ENCODE measurements at places on chromosomes 1 and 21.

DNA sequence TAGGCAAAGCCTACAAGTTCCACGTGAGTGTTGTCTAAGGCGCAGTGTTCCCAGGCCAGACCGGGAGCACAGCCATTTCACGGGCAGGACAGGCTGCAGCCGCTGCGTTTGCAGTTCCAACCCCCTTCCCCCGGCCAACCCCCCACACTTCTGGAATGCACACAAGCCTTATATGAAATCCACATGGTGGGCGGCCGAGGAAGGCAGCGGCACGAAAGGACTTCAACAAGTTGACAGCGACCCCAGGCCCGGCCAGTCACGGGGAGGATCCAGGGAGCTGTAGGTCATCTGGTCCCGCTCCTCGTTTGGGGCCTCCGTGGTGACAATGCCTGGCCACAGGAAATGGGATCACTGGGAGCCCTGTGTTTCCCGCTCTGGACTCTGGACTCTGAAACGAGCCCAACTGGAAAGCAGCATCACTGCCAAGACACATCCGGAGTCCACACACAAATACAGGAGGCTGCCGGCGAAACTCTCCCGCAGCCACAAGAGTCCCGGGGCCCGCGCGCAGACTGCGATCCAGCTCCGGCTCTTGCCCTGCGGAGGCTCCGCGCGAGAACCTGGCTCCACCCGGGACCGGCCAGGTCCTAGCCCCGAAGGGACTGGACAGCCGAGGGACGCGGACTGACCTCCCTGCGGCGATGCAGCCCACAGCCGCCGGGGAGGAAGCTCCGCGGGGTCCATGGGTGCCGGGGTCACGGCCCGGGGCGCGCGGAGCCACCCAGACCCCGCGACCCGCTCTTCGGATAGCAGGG, 794 bp downstream of the NID1 start:
- no peak for DNase-seq

- DNase-seq, result no peak
These were observed 57.6 kb downstream of the KCNK2 start for GRCh38 chr1:215140135-215140534.

- no peak for DNase-seq
These were observed 58.0 kb upstream of the PDC start for GRCh38 chr1:186518822-186519381.

GRCh38 chr1:42168391-42168670, 3.8 kb upstream of the GUCA2A start:
- no peak for DNase-seq

DNA sequence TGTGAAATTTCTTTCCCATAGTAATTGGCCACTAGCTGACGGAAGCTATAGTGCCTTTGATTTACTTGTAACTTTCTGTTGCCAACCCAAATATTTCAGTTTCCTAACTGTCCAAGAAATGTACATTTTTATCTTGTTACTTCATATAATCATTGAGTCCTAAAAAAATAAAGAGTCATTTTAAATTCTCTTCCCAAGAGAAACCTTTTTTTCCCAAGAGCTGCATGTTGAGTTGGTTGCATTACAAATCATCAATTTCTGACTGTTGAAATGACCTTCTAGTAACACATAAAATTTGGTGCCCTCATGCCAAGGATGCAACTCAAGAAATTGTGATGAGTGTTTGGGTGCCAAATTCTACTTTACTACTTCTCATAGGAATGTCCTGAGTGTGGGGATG, 61.0 kb downstream of the HMCN1 start:
- DNase-seq, result no peak

DNA sequence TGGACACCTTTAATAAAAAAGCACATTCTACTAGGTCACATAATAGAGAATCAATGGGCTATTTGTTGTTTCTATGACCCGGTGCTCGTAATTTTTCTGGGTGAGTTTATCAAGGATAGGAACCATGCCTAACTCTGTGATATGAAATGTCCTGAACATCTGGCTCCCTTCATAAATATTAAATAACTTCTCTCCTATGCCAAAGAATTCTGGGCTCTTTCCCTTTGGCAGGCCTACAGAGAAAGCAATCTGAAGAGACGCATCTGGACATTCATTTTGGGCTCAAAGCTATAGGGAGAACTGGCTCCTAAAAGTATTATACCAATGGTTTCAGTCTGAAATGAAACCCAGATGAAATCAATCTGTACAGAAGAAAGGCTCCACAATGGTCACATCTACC, 38.8 kb upstream of the ANGPTL7 start:
- no peak for DNase-seq

- no peak for DNase-seq
These were observed 72.7 kb downstream of the CAPZB start for GRCh38 chr1:19412654-19413053.
